ENCODE measurements at places on chromosomes 2 and 18. TPM values are rescaled to one million over a fixed set of nuclear protein-coding genes. Genes with fewer than 3 reads are reported as not detected.

DNA sequence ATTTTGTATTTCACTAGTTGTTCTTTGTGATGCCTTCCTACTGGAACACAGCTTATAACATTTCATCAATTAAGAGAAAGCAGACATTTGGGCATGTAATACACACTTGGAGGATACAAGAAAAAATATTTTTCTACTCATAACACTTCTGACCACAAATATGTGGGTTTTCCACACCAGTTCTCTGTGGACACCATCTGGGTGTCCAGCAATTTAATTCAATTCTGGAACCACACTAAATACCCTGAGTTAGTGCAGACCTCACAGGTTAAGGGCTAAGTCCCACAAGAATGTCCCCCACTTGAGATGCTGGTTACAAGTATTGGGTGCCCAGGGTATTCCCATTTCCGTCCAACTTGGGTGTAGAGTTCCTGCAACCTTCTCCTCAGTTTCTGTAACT lies 91.1 kb upstream of the SKOR2 start:
- H3K4me1 ChIP-seq, result no peaks in the 10 kb centered on the region
- DNase-seq, result no peak
- no peaks in the 10 kb centered on the region for H3K27me3 ChIP-seq
- H3K27ac ChIP-seq, result no peak overlapping the region
- no peaks in the 10 kb centered on the region for H3K36me3 ChIP-seq
- no peak overlapping the region for H3K4me3 ChIP-seq

DNA sequence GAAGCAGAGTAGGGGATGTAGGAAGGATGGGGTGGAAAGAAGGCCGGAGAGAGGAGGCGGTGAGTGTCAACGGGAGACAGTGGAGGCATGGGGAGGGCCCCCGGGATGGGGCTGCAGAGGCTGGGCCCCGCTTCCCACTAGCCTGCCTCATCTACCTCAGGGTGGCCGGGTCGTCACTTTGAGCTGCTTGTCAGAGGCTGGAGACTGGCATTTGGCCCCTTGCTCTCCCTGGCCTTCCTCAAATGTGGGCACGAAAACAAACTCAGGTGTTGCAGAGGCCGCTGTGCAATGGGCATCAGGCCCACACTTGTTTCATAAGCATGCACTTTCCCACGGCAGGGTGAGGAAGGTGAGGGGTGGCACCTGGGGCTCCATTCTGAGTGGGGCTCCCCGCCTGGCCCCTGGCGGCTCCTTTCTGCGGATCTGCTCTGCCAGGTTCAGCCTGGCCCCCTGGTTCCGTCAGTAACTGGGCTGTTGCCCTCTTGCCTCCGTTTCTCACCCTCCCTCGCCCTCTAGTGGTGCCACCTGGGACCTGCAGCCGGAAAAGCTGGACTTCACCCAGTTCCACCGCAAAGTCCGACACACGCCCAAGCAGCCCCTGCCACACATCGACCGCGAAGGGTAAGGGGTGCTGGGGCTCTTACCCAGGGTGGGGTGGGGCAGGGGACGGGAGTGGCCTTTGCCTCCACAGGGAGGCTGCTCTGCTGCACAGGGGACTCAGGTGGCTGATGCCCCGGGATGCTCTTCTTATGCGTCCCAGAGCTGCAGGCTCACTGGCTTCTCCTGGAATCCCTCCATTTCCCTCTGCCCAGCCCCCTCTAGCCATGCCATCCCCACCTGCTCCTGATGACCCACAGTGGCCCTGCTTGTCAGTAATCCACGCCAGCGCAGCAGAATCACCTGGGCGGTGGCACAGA lies 125.4 kb downstream of the CTIF start:
- H3K27ac ChIP-seq, result no peak overlapping the region
- DNase-seq, result no peak
- no peak overlapping the region for H3K4me3 ChIP-seq
- no peaks in the 10 kb centered on the region for H3K27me3 ChIP-seq
- no peaks in the 10 kb centered on the region for H3K36me3 ChIP-seq
- H3K4me1 ChIP-seq, result no peaks in the 10 kb centered on the region

Gene PARD6G
- 37.8 TPM for total RNA-seq

Gene SIX3
- not detected for total RNA-seq

GRCh38 chr2:1246239-1246638 lies 167.0 kb upstream of the TPO start:
- H3K36me3 ChIP-seq, result no peaks in the 10 kb centered on the region
- no peaks in the 10 kb centered on the region for H3K4me1 ChIP-seq
- no peak for DNase-seq
- H3K27ac ChIP-seq, result no peak overlapping the region
- H3K27me3 ChIP-seq, result no peaks in the 10 kb centered on the region
- no peak overlapping the region for H3K4me3 ChIP-seq

Data from esophagus squamous epithelium (tissue), 5 donors.